ENCODE measurements at places on chromosomes 6 and 20. TPM values are rescaled to one million over a fixed set of nuclear protein-coding genes. Genes with fewer than 3 reads are reported as not detected.

- DNase-seq = no peak
Measured at GRCh38 chr6:82555801-82556200, 192.2 kb downstream of the TPBG start.

DNA sequence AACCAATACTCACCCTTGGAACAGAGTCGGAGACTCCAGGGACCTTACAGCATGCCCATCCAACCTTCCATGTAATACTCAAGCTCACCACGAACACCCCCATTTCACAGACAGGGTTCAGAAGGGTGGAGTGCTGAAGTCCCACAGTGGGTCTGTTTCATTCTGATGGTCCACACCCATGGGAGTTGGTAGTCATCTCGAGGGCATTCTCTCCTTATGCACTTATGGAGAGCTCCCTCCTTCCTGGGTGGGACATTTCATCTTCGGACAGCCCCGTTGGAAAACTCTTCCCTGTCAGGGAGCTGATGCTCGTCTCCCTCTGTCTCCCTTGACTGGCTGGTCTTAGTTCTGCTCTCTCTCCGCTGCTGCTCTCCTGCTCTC, 38.9 kb downstream of the COX4I2 start:
- no peak for DNase-seq

GRCh38 chr6:30323806-30324205, 2.9 kb upstream of the TRIM39 start:
- DNase-seq = no peak

DNA sequence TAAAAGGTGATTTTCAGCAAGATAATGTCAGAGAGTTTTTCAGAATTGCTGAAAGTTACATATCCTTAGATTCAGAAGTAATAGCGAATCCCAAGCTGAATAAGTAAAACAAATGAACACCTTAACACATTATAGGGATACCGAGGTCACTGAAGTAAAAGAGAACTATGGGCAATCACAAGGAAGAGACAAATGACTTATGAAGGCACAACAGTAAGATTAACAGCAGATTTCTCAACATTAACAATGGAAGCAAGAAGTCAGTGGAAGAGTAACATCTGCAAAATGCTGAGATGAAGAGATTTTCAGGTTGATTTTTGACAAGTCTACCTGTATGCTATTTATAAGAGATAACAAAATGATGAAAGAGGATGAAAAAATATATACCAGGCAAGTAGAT, 86.1 kb upstream of the EZR start:
- no peak for DNase-seq

Gene LRFN2
- total RNA-seq = 0.06 TPM

Gene XKR7
- total RNA-seq = 0.05 TPM

Gene MICB
- 11.3 TPM for total RNA-seq

Measured in left lung (tissue), 14 donors.